ELF-1 (cell line): ENCODE measurements at places on chromosomes 7 and 10.

DNA sequence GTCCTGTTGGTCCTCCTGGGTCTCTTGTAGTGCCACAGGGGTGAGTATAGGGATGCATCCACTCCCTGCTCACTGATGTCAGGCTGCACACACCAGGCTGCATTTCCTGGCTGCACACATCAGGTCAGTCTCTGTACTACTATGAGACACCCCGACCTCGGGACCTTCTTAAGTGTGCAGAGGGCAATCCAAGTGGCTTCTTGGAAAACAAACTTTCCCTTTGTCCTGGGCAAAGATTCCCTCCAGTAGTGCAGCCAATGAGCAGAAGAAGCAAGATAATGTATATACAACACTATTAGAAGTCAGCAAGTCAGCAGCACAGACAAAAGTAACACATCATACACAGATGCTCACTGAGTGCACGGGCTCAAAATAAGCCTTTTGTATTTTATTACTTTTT is 493.5 kb downstream of the GRID1 start:
- no peak for DNase-seq

DNA sequence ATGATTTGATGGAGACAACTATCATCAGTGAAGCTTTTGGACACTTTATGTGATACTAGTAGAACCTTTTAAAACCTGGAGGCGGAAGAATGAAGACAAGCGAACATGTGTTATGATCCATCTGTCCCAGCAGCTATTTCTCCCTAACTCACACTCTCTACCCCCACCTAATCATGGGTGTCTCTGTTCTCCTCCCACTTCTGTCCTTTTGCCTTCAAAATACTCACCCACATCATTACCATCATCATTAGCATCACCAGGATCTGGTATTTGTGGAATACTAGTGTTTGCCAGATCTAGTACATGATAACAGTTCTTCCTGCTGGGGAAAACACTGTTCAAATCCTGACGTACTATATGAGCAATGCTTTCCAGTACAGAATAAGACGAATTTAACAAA is 287.7 kb downstream of the DOCK4 start:
- DNase-seq = no peak

- DNase-seq = peak; percentile 50
Observed at GRCh38 chr10:103921750-103922195, 3.8 kb upstream of the STN1 start.

- DNase-seq = no peak
Observed at GRCh38 chr10:42963312-42963711, 113.6 kb upstream of the RET start.

GRCh38 chr7:140390466-140391190 is 7.7 kb downstream of the SLC37A3 start:
- DNase-seq = no peak

- DNase-seq = no peak
Observed at GRCh38 chr7:27617651-27618381, 44.9 kb downstream of the HIBADH start.

GRCh38 chr7:50599385-50599784 is 34.2 kb upstream of the DDC start:
- DNase-seq = no peak

GRCh38 chr7:48933549-48934085 is 9.3 kb downstream of the CDC14C start:
- DNase-seq = no peak

GRCh38 chr10:62543571-62544355 is 169.6 kb downstream of the ZNF365 start:
- no peak for DNase-seq

DNA sequence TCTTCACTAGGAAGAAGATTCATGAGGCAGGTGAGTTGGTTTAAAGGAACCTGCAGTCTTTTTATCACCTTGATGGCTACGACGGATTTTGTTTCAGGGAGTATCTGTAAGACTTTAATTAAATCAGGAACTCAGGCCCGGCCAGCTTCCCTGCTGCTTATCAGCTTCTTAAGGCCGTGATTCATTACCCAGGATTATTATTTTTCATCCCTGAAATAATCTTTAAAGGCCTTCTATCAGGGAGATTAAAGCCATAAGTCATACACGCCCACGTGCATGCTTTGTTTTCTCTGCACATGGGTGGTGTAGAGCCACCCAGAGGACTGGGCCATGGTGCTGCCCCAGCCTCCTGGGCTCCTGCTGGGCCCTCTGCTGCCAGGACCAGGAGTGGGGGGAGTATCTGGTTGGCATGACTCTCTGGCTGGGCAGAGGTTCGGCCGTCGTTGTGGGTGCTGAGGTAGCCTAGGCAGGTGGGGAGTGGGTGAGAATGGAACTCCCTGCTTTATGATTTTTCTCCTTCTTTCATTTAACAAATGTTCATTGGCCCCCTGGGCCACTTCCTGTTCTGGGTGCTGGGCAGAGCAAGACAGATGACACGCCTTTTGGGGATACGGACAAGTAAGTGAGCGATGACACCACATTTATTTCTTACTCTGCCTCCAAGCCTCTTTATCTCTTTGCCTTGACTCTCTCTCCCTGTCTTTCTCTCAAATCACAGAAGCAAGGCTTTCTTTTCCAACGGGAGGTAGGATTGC is 39.0 kb upstream of the PCBD1 start:
- no peak for DNase-seq

DNA sequence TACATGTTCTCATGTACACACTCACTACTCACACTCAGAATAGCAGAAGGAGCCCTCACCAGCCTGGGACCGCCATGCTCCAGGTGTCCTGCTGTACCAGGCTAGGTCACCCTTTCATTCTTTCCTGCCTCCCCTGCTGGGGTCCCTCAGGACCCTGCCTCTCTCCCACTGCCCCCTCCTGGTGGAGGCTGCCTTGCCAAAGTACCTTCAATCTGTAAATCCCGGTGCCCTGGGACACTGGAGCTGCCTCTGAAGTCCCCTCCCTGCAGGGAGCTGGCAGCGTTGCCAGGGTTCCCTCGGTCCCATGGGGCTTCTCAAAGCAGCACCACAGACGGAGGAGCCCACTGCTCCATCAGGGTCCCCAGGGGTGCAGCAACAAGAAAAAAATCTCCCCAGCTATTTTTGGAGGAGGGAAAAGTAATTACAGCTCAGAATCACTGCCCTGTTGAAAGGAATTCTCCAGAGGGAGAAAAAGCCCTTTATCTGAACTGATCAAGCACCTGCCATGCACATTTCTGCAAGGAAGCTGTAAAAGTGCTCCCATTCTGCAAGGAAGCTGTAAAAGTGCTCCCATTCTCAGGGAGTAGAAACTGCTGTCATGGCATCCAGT is 259.9 kb downstream of the PTPRN2 start:
- DNase-seq = no peak

DNA sequence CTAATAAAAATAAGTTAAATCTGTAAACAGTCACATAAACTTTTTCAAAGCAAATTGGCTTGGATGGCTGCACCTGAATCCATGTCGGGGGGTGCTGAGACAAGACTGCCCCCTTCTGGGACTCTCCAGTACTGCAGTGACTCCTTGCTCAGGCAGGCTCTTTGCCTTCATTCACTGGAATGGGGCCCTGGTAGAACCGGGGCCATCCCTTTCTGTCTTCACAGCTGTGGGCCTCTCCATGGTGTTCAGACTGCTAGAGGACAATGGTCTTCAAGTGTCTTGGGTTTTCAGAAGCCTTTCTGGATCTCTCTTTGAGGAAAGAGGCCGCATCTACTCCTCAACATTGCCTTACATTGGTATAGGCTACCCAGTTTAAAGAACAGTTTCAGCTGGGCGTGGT is 16.1 kb upstream of the IMPDH1 start:
- DNase-seq = peak; percentile 87

DNA sequence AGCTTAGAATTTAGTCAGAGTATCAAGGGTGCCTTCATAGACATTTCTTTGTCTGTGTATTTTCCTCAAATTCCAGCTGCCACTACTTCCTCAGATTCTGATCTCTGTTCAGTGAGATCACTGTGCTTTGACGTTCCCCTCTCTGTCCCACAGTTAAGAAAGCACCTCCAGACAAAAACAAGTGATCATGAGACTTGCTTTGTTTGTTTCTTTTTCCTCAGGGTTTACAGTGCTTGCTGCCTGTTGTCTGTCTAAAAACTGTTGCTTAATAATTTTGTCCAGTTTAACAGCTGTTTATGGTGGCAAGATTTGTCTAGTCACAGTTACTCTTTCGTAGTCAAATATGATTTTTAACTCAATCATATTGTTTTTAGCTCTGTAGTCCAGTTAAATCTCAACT is 29.1 kb downstream of the TRUB1 start:
- peak; percentile 9 for DNase-seq

DNA sequence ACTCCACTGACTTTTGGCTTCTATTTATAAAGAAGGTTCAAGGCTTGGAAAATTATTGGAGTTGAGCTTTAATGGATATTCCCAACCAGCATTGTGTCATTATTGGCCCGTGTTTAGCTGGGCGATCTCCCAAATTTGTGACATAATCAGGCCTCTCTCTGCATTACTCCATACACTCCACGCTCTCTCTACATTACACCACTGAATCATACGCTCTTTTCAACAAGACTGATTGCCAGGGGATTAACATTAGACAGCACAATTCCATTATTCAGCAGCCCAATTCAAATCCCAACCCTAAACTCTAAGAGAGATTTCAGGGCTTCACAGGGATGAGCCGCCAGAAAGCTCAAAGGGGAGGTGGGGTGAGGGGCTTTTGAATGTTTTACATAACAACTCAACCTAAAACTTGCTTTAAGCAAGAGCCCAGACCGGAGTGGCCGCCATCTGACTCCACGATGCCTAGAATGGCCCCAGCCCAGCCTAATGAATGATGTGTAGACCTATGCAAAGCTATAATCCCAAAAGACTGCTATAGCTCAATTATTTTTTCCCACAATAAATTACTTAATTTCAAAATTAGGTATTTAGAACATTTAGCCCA is 61.8 kb downstream of the FGFR2 start:
- DNase-seq = no peak

DNA sequence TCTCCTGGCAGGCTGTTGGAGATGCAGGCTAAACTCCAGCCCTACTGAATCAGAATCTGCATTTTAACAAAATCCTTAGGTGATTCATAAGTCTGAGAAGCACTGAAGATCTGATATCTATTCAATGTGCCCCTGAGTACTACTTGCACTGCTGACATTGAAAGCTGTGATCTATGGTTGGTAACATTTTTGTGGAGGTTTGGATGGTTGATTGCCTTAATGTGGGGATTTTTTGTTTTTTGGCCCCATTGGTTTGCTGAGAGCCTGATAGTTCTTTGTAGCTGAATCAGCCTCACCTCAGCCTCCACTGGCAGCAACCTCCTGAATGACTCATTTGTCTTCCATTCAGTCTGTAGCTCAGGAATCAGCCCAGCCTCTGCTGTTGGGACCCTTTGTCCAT is 14.7 kb upstream of the LRRN3 start:
- DNase-seq = no peak

DNA sequence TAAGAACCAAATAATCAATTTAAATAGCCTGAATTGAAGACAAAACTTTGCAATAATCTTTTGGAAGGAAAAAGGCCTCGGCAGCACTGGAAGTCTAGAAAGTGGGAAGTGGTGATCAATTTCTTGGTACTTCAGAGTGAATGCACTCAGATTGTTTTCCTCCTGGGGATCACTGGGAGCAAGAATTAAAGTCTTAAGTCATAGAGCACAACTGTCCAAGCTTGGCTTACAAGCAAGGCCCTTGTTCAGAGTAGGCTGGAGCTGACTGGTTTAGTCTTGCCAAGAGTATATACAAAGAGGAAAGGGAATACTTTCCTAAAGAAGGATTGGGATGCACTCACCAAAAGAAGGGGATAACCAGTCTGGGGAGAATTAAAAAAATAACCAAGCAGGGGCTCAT is 637.1 kb downstream of the CCSER2 start:
- no peak for DNase-seq

DNA sequence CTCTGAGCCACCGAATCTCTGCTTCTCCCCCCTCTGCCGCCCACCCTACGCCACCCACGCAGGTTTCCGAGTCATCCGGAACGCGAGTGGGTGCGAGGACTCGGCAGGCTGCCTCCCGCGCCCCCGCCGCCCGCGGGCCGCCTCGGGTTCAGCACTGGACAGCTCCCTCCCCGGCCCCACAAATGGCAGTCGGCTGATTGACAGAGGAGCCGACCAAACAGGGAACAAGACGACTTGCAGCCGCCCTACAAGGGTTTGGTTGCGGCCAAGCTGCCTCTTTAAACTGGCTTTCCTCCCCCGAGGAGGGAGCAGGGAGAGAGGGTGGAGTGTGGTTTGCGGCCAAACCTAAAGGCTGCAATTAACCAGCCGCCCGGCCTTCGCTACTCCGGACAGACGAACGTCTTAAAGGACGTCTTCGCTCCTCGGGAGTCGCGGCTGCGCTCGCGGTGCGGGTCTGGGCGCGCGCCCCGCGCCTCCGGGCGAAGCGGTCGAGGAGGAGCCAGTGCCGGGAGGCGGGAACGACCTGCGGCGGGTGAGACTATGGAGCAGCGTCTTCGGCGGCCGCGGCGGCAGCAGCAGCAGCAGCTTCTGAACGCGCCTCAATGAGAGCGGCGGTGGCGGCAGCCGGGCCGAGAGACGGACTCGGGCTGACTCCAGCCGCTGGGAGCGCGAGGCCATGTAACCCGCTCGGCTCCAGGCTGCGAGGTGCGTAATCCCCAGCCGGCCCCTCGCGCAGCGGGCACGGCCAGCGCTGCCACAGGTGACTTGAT is at the start of gene GPR158:
TSS of gene GPR158 (plus strand) at position 541 of the 770 bp plus-strand sequence. CDS start 420 bp downstream, outside the sequence.
- peak; percentile 95 for DNase-seq

DNA sequence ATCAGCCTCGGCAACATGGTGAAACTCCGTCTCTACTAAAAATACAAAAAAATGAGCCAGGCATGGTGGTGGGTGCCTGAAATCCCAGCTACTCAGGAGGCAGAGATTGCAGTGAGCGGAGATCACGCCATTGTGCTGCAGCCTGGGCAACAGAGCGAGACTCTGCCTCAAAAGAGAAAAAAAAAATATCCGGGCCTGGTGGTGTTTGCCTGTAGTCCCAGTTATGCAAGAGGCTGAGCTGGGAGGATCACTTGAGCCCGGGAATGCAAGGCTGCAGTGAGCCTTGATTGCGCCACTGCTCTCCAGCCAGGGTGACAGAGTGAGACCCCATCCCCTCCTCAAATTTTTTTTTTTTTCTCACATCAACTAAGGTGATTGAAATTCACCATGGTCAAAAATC is 42.8 kb downstream of the CDC123 start:
- DNase-seq = no peak

GRCh38 chr7:43585562-43585961 is 2.7 kb downstream of the STK17A start:
- DNase-seq = no peak

GRCh38 chr7:102004848-102005247 is 187.4 kb downstream of the CUX1 start:
- DNase-seq = no peak

- DNase-seq = no peak
Observed at GRCh38 chr10:121179006-121179405, 327.8 kb downstream of the WDR11 start.

GRCh38 chr10:87092861-87093631 is 1.6 kb downstream of the GLUD1 start:
- peak; percentile 62 for DNase-seq
